MG63 (cell line): ENCODE measurements at places on chromosomes 1 and 21. TPM values are rescaled to one million over a fixed set of nuclear protein-coding genes. Genes with fewer than 3 reads are reported as not detected.

MROH7 gene
- not detected in 2 replicates for total RNA-seq

- no peak for DNase-seq
These were observed 70.0 kb upstream of the AJAP1 start for GRCh38 chr1:4584449-4584848.

- DNase-seq = no peak
These were observed 4.6 kb upstream of the WDR4 start for GRCh38 chr21:42883921-42884320.

DNA sequence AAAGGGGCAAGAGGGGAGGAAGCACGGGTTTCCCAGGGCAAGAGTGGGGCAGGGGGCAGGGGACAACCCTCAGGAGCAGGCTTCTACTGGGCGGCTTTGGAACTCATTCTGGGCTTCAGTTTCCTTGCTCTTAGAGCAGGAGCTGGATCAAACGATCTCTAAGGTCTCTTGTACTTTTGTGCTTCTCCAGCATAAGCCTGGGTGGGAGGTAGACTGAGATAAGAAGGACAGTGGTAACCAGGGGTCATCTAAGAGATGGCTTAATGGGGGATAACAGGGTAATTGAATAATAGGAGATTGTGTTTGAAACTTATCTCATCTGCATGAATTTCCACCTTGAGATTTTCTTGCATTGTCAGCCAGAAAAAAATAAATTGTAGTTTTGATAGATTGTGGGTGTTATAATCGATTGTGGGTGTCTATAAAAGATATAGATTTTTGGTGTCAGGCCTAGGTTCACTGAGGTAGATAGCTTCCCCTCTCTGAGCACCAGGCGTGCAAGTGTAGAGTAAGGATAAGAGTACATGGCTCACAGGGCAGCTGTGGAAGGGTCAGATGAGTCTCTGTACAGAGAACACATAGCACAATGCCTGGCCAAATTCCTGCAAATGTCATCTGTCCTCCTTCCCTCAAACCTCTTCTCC, 68.0 kb downstream of the CD58 start:
- no peak for DNase-seq

- no peak for DNase-seq
These were observed 99.8 kb downstream of the MRPL39 start for GRCh38 chr21:25507522-25507921.
